ENCODE measurements at places on chromosomes 1 and 21. TPM values are rescaled to one million over a fixed set of nuclear protein-coding genes. Genes with fewer than 3 reads are reported as not detected.

The EPHA2 gene
- not detected for total RNA-seq

GRCh38 chr1:165303386-165303785 lies 53.1 kb downstream of the LMX1A start:
- DNase-seq: no peak

DNA sequence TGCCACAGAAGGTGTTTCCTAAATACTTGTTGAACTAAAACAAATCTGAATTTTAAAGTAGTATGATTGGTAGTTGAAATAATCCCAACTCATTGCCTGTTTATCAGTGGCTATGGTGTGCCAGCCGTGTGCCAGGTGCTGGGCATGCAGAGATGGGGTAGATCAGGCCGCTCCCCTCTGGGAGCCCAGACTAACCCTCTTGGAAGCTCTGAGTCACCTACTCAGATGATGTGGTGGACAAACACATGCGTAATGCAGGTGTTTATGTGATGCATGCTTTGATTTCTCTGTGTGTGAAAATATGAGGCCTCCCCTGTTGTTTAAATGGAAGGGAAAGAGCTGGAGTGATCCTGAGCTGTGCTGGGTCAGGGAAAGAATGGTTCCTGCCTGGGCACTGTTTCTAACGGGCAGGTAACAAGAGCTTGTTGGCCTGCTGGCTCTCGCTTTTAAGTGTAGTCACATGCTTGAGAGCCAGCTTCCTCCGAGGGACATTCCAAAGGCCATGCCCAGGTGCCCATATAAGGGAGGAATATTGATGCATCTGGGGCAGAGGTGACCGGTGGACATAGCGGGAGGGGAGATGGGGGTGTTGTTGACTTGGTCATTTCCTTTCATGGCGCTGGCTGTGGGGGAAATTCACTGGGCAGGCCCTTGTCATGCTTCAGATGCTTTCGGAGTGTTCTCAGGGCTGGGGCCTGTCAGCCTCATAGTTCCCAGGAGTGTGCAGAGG lies 10.2 kb downstream of the MFN2 start:
- DNase-seq: no peak

DNA sequence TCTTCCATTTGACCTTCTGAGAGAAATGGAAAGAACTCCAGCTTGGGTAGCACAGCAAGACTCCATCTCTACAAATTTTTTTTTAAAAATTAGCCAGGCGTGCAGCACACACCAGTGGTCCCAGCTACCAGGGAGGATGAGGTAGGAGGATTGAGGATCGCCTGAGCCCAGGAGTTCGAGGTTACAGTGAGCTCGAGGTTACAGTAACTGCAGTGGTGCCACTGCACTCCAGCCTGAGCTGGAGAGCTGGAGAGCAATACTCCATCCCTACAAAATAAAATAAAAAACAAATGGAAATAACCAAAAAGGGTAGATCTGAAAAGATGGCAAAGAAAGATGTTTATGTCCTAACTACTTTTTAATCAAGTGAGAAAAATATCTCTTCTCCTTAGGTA lies 14.5 kb downstream of the POGZ start:
- DNase-seq: no peak

The TMEM82 gene
- total RNA-seq: not detected

The FGR gene
- 3.0 TPM for total RNA-seq

- DNase-seq: no peak
These were observed 109.1 kb upstream of the GADD45A start for GRCh38 chr1:67575861-67576260.

Data from CD4-positive, alpha-beta T cell (primary cell).